ENCODE measurements at places on chromosomes 2 and 18.

GRCh38 chr2:45932278-45932975 is 281.0 kb downstream of the PRKCE start:
- DNase-seq: no peak

DNA sequence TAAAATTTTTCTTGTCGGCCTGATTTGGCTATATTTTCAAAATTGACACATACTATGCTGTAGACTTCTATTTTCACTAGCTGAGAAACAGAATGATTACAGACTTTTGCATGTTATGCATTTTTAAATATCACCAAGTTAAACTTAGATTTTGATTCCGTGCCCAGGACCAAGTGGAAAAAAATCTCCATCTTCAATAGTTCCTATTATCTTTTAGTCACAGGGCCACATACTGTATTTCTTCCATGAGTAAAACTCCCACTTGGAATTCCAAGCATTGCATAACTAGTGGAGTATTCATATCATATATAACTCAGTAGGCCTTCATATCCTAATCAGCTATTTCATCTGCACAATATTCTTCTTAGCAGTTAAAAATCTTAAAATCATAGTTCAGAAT is 470.9 kb downstream of the ARHGAP15 start:
- no peak for DNase-seq

GRCh38 chr18:36376361-36376760 is 78.8 kb downstream of the FHOD3 start:
- DNase-seq: no peak

DNA sequence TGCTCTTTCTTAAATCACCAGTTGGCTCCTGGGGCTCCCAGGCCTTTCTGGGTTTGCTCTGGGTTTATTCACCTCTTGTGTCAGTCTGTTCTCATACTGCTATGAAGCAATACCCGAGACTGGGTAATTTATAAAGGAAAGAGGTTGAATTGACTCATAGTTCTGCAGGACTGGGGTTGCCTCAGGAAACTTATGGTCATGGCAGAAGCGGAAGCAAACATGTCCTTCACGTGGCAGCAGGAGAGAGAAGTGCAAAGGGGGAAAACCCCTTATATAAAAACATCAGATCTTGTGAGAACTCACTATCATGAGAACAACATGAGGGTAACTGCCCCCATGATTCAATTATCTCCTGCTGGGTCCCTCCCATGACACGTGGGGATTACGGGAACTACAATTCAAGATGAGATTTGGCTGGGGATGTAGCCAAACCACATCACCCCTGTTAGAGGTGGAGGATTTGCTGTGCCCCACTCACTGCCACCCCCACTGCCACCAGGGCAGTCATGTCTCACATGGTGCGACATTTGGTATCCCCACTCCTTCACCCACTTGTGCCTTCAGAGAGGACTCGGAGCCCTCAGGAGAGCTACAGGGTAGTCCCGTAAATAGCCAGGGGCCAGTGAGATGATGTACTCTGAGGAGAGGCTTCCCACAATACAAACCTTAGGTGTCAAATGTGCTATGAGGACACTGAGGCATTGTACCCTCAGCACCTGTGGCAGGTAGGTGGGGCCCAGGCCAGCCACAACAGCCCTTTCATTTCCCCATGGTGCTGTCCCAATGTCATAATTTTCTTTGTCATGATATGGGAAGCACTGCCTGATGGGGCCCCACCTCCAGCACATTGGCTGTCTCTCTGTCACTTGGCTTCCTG is 35.7 kb downstream of the CDC42EP3 start:
- no peak for DNase-seq

GRCh38 chr2:212929116-212929515 is 222.3 kb downstream of the IKZF2 start:
- DNase-seq: no peak

- DNase-seq: no peak
These were observed 198.6 kb upstream of the EPAS1 start for GRCh38 chr2:46098621-46099062.

- DNase-seq: no peak
These were observed 21.4 kb downstream of the STK17B start for GRCh38 chr2:196149948-196150347.

DNA sequence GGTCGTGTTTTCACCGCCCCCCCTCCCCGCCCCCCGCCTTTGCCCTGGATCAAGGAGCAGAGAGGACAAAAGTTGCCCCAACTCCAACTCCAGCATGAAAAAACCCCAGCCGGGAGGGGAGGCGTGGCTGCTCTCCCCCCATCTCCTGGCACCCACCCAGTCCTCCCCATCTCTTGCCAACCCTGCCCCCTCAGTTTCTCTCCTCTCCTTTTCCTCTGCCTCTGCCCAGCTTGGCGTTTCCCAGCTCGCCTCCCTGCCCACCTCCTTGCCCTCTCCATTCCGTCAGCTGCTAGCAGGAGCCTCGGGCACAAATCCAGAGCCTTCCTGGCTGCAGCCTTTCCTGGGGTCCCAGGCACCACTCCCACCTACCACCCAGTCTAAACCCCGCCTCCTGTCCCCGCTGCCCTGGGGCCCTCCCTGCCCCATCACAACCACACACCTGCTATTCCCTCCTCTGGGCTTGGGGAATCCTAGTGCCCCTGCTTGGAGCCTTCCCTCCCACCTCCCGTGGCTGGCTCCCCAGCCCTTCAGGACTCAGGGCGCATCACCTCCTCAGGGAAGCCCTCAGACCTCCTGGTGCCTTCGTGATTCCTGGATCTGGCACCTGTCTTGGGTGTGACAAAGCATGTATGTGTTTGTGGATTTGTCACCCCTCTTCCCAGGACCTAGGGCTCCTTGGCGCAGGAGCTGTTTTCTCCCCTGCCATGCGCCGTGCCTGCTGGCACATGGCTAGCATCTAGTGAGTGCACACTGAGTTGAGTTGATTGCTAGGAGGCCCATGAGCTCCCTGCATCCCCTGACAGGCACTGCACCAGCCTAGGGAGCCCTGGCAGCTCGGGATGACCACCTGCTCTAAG is 209.1 kb downstream of the TFCP2L1 start:
- DNase-seq: no peak

DNA sequence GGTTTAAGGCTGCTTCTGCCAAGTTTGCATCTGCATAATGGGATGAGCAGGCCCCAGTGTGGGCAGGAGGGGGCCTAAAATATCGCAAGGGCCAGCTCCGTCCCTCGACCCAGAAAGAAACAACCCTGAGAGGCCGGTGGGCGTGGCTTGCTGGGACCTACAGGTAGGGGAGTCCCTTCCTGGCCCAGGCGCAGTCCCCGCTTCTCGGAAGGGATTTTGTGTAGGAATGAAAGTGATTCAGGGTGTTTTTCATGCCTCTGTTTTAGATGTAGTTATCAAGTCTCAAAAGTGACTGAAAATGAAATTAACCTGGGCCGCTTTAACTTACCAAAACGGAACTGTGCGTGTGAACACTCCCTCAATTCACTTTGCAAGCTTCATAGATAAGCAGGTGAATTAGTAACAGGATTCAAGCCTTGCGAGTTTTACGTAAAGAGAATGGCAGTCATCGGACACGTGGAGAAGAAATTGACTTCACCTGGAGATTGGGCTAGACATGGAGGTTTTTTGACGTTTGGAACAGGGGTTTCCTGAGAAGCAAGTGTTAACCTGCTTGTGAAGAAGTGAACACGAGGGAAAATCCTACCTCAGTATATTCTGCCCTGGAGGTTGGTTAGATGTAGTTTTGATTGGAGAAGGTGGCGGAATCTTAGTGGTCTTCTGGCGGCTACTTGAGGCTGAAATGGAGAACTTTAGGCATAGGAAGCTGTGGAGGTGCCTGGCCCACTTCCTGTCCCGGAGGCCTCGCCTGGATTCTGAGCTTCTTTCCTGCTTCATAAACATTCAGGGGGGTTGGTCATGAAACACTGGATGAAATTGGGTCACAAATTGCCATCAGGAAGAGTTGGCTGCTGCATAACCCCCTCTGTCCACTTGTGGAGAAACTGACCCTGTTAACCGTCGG is 1.7 kb downstream of the NCK2 start:
- DNase-seq: peak; percentile 43

GRCh38 chr2:206962966-206963365 is 23.6 kb downstream of the CPO start:
- no peak for DNase-seq
